ENCODE measurements at places on chromosomes 12 and 14. TPM values are rescaled to one million over a fixed set of nuclear protein-coding genes. Genes with fewer than 3 reads are reported as not detected.

Gene RTL1
- total RNA-seq, result 0.86 TPM

Gene APOF
- not detected for total RNA-seq

DNA sequence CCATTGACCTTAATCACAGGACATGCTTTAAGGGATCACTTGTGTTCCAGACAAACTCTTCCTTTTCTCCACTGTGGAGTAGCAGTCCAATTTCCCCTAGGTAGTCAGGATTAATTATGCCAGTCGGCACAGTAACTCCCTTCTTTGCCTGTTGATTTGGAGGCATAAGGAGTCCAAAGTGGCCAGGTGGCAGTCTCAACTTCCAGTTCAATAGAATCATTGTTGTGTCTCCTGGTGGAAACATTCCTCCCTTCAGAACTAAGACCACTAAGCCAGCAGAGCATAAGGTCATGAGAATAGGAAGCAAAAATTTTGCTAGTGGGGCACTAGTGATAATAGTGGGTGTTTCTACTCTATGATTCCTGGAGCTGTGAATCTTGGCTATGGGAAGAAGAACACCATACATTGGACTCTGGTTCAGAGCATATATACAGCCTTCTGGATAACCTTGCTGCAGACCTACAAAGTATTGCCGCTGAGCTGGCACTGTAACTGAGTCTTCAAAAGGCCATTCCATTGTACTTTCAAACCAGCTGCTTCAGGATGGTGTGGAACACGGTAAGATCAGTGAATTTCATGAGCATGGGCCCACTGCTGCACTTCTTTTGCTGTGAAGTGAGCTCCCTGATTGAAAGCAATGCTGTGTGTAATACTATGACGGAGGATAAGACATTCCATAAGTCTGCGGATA lies 147.3 kb upstream of the MAX start:
- H3K36me3 ChIP-seq, result no peaks in the 10 kb centered on the region
- H3K27ac ChIP-seq, result no peak overlapping the region
- peaks cover 2% of the 10 kb centered on the region for H3K4me1 ChIP-seq
- no peak for DNase-seq
- no peak overlapping the region for H3K4me3 ChIP-seq

- H3K27me3 ChIP-seq, result no peaks in the 10 kb centered on the region
- DNase-seq, result no peak
- no peaks in the 10 kb centered on the region for H3K36me3 ChIP-seq
- no peak overlapping the region for H3K4me3 ChIP-seq
- H3K27ac ChIP-seq, result no peak overlapping the region
- H3K4me1 ChIP-seq, result no peaks in the 10 kb centered on the region
Observed at GRCh38 chr14:22802860-22803686, 12.2 kb downstream of the SLC7A7 start.

Gene SAMD15
- total RNA-seq, result 5.7 TPM
